ENCODE measurements at places on chromosomes 6 and 20.

GRCh38 chr20:54350415-54350814 is 125.0 kb upstream of the DOK5 start:
- no peak for DNase-seq
- H3K4me3 ChIP-seq: no peak overlapping the region
- H3K36me3 ChIP-seq: no peaks in the 10 kb centered on the region

GRCh38 chr20:24106150-24106800 is 117.7 kb upstream of the GGTLC1 start:
- H3K36me3 ChIP-seq: no peaks in the 10 kb centered on the region
- no peak overlapping the region for H3K4me3 ChIP-seq
- H3K4me1 ChIP-seq: no peaks in the 10 kb centered on the region
- peaks cover 17% of the 10 kb centered on the region for H3K27me3 ChIP-seq
- H3K27ac ChIP-seq: no peak overlapping the region

DNA sequence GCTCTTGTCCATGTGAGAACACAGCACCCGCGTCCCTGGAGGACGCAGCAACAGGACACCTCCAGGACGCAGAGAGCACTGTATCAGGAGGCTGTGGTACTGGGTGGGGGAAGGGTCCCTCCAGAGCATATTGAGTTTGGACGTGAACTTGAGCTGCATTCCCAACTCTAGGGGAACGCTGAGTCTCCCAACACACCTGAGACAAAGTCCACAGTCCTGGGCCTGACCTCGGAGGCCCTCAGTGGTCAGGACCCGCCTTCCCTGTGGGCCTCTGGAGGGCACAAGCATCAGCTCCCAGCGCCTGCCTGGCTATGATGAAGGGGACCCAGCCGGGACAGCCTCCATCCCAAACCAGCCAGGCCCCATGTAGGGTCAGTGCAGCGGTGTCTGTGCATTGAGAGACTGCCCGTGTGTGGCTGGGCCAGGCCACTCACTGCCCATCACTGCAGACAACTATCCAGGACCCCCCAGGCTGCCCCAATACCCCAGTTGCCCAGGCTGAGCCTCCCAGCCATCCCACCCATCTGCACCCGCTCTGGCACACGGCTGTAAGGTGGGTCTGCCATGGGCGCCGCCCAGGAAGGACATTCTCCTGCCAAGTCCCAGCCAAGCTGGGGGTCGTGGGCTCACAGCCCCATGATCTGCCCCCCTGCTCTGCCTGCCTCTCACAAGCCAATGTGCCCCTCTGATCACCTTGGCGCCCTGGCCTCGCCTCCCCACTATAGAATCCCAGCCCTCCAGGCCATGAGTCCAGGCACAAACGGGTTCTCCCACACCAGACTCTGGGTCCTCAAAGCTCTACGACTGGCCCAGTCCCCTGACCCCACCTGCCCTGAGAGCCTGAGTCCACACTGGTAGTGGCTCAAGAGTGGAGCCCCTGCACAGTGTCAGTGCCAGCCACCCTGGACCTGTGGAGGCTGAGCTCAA is 115.7 kb downstream of the TAF4 start:
- H3K4me3 ChIP-seq: no peak overlapping the region
- H3K27ac ChIP-seq: no peak overlapping the region
- peaks cover 7% of the 10 kb centered on the region for H3K27me3 ChIP-seq
- DNase-seq: no peak

DNA sequence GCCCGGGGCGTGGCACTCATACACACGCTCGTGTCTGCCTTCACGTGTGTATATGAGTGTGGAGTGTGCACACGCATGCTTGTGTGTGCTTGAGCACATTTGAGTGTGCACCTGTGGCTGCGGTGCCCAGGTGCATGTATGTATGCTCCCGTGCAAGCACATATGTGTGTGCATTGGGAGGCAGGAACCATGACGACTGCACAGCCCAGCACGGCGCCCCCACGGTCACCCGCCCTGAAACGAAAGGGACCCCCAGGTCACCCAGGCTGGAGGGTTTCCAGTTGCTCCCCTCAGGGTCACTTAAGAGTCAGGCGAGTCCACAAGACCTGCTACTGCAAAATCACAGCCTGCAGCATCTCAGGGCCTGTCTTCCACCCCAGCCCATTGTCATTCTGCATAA is 94.7 kb downstream of the YTHDF1 start:
- no peak overlapping the region for H3K27ac ChIP-seq
- H3K27me3 ChIP-seq: peaks cover 14% of the 10 kb centered on the region
- no peaks in the 10 kb centered on the region for H3K4me1 ChIP-seq
- H3K36me3 ChIP-seq: no peaks in the 10 kb centered on the region

DNA sequence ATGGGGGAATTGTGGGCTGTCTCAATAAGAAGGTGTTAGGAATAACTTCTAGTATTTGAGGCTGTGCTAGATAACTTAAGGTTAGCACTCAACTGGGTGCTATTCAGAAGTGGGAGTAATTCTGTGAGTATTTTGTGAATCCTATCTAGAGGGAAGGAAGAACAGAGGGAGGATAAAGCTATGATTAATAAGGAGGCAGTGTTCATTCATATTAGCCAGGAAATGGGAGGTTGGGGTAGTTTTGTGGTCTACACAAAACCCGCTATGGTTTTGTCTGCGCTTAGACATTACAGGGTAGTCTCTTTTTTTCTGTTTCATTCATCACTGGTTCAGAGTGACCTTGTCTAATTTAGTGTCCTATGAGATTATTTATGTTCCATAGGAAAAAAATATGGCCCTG is 341.0 kb downstream of the ARHGAP18 start:
- no peak for DNase-seq
- H3K4me3 ChIP-seq: no peak overlapping the region
- H3K27me3 ChIP-seq: peaks cover 7% of the 10 kb centered on the region
- no peaks in the 10 kb centered on the region for H3K36me3 ChIP-seq

GRCh38 chr6:17589406-17590096 is 10.6 kb upstream of the FAM8A1 start:
- H3K36me3 ChIP-seq: no peaks in the 10 kb centered on the region
- H3K27ac ChIP-seq: no peak overlapping the region
- DNase-seq: no peak
- H3K4me3 ChIP-seq: no peak overlapping the region
- H3K4me1 ChIP-seq: no peaks in the 10 kb centered on the region

- H3K4me3 ChIP-seq: no peak overlapping the region
- no peaks in the 10 kb centered on the region for H3K27me3 ChIP-seq
- peaks cover 15% of the 10 kb centered on the region for H3K36me3 ChIP-seq
- H3K4me1 ChIP-seq: peaks cover 1% of the 10 kb centered on the region
- no peak overlapping the region for H3K27ac ChIP-seq
- DNase-seq: no peak
Observed at GRCh38 chr20:278607-279571, 11.7 kb downstream of the C20orf96 start.

DNA sequence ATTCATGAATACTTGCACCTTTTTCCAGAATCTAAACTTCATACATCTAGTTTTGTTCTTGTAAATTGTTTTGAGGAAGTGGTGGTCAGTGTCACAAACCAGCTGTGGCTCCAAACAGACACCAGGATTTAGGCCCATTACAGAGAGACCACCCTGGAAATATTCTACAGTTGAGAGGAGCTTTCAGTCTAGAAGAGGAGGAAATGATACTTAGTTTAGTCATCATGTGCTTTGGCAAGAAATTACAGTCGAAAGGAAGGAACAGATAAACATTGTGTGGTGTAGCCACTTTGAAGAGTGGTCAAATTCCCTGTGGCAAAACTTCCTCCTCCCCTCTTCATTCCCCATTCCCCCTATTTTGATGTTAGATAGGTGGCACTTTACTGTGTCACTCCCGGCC is 15.7 kb downstream of the DCBLD1 start:
- no peak overlapping the region for H3K4me3 ChIP-seq
- H3K36me3 ChIP-seq: no peaks in the 10 kb centered on the region
- no peak overlapping the region for H3K27ac ChIP-seq
- H3K4me1 ChIP-seq: no peaks in the 10 kb centered on the region
- DNase-seq: no peak
- peaks cover 3% of the 10 kb centered on the region for H3K27me3 ChIP-seq

GRCh38 chr6:137799950-137800568 is 67.0 kb upstream of the TNFAIP3 start:
- H3K27ac ChIP-seq: peak overlapping the region; percentile 65
- no peaks in the 10 kb centered on the region for H3K36me3 ChIP-seq
- DNase-seq: no peak
- peaks cover 29% of the 10 kb centered on the region for H3K4me1 ChIP-seq
- H3K4me3 ChIP-seq: no peak overlapping the region

DNA sequence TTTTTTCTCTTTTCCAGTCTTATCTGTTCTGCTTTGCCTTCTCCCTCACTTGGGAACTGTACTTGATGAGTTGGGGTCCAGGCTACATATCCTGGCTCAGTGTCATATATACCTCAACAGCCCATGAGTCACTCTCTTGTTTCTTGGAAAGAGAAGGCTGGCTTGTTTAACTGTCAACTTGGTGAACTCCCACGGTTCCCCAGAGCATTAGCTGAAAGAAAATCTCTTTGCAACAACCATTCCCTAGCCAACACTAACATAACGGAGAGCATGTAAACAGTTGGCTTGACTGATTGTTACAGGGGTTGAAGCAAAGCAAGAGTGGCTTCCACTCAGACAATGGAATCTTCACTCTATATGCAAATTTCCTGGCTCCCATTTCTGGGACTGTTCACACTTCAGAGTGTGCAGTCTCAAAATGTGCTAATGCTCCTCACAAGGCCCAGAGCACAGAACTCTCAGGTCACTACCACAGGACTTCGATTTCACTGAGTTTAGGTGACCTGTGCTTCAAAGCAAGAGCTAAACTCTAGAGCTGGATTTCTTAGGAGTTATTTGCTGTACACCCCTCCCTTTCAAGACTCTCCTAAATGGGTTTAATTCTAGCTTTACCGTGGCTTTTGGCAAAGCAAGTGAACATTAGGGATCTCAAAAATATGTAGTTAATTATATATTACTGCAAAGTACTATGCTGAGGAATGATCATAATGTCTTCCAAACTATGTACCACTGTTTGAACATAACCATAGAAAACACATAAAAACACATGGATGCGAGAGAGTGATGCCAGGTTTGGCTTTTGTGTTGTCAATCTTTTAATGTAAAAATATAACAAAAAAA is 609.8 kb downstream of the RFPL4B start:
- H3K27me3 ChIP-seq: no peaks in the 10 kb centered on the region
- DNase-seq: no peak

DNA sequence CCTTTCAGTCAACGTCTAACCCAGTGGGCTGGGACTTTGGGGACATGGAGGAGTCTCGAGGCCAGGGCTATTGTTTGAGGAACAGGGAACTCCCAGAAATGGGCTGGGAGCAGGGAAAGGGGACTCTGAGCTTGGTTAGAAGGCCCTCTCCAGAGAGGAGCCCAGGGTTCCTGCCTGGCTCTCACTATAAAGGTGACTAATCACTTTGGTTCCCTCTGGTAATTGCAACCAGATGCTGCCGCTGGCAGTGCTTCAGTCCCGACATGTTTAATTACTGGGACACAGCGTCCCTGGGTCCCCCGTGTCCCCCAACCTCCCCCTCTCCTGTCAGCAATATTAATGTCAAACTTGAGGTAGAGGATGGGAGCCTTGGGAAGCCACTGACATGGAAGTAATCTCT is 5.0 kb upstream of the GDF5 start:
- H3K27ac ChIP-seq: no peak overlapping the region
- H3K4me1 ChIP-seq: peaks cover 10% of the 10 kb centered on the region
- H3K36me3 ChIP-seq: no peaks in the 10 kb centered on the region
- no peak for DNase-seq
- no peak overlapping the region for H3K4me3 ChIP-seq

- H3K4me1 ChIP-seq: peaks cover 18% of the 10 kb centered on the region
- peaks cover 3% of the 10 kb centered on the region for H3K27me3 ChIP-seq
- H3K27ac ChIP-seq: peak overlapping the region; percentile 4
- no peaks in the 10 kb centered on the region for H3K36me3 ChIP-seq
Observed at GRCh38 chr6:16769131-16769985, 8.1 kb upstream of the ATXN1 start.

- H3K4me3 ChIP-seq: peak overlapping the region; percentile 75
- DNase-seq: no peak
- H3K4me1 ChIP-seq: peaks cover 89% of the 10 kb centered on the region
- H3K36me3 ChIP-seq: peaks cover 96% of the 10 kb centered on the region
Observed at GRCh38 chr6:404685-405423, 13.3 kb downstream of the IRF4 start.

- peaks cover 17% of the 10 kb centered on the region for H3K4me1 ChIP-seq
- H3K36me3 ChIP-seq: peaks cover 32% of the 10 kb centered on the region
- H3K4me3 ChIP-seq: no peak overlapping the region
- DNase-seq: no peak
- H3K27ac ChIP-seq: no peak overlapping the region
Observed at GRCh38 chr6:116268589-116269293, 11.0 kb downstream of the TSPYL1 start.

- no peaks in the 10 kb centered on the region for H3K27me3 ChIP-seq
- peaks cover 16% of the 10 kb centered on the region for H3K4me1 ChIP-seq
- peak; percentile 20 for DNase-seq
- H3K27ac ChIP-seq: peak overlapping the region; percentile 73
Observed at GRCh38 chr20:5056801-5057599, 55.7 kb upstream of the SLC23A2 start.

DNA sequence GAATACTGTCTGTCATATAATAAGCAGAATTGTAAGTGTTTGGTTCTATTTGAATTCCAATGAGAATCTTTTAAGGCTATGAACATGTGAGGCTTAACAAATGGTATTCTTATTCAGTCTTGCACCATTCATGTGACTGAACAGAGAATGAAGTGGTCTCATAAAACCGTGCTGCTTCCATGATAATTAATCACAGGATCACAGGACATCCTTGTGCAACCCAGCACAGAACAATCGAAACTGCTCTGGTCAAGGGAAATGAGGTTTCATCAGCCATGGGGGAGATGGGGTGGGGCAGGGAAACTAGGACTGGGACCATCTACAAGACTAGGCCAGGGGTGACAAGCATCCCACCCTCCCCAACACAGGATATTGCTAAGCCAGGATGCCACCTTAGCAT is 6.0 kb downstream of the PPIL6 start:
- H3K4me1 ChIP-seq: peaks cover 2% of the 10 kb centered on the region
- no peak overlapping the region for H3K4me3 ChIP-seq
- no peak for DNase-seq
- H3K27ac ChIP-seq: no peak overlapping the region
- H3K36me3 ChIP-seq: no peaks in the 10 kb centered on the region

GRCh38 chr6:144311361-144311760 is 26.2 kb downstream of the UTRN start:
- no peak overlapping the region for H3K27ac ChIP-seq
- peaks cover 14% of the 10 kb centered on the region for H3K4me1 ChIP-seq
- DNase-seq: no peak
- H3K27me3 ChIP-seq: no peaks in the 10 kb centered on the region
- no peaks in the 10 kb centered on the region for H3K36me3 ChIP-seq

All from activated B cell treated with CpG ODN at 0.5 μM for 24 hours (primary cell).